Myocyte (in vitro differentiated cells): ENCODE measurements at places on chromosomes 4 and X. TPM values are rescaled to one million over a fixed set of nuclear protein-coding genes. Genes with fewer than 3 reads are reported as not detected.

Gene BTK
- not detected in 2 replicates for total RNA-seq

Gene RPL34
- 480 and 520 TPM in 2 replicates for total RNA-seq

Gene NUP62CL
- 0.13 TPM in 1 of 2 replicates, not detected in the other for total RNA-seq

Gene SASH3
- total RNA-seq, result not detected in 2 replicates

Gene TMPRSS11B
- not detected in 2 replicates for total RNA-seq

Gene SPANXB1
- total RNA-seq, result not detected in 2 replicates

Gene SPATA18
- total RNA-seq, result not detected in 2 replicates

Gene TMEM271
- total RNA-seq, result not detected in 2 replicates
